ENCODE measurements at places on chromosomes 11 and 22.

- DNase-seq = no peak
These were observed 38.4 kb downstream of the CD44 start for GRCh38 chr11:35177370-35177769.

GRCh38 chr11:105693075-105693759 is 83.3 kb downstream of the GRIA4 start:
- no peak for DNase-seq

DNA sequence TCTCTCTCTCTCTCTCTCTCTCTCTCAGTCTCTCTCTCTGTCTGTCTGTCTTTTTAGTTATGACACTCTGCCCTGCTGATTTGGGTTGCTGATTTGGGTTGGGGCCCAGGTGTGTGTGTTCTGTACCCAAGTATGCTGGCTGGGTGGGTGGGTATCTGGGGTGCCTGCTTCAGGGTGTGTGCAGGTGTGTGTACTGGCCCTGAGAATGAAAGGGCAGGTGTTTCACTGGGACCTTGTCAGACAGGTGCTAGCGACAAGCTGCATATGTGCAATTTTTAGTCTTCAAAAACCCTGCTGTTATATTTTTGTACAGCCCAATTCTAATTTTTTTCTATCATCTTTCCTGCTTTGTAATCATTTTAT is 943 bp downstream of the CSF2RB start:
- no peak for DNase-seq

GRCh38 chr11:57491371-57492061 is 24.0 kb downstream of the SLC43A1 start:
- peak; percentile 14 for DNase-seq

DNA sequence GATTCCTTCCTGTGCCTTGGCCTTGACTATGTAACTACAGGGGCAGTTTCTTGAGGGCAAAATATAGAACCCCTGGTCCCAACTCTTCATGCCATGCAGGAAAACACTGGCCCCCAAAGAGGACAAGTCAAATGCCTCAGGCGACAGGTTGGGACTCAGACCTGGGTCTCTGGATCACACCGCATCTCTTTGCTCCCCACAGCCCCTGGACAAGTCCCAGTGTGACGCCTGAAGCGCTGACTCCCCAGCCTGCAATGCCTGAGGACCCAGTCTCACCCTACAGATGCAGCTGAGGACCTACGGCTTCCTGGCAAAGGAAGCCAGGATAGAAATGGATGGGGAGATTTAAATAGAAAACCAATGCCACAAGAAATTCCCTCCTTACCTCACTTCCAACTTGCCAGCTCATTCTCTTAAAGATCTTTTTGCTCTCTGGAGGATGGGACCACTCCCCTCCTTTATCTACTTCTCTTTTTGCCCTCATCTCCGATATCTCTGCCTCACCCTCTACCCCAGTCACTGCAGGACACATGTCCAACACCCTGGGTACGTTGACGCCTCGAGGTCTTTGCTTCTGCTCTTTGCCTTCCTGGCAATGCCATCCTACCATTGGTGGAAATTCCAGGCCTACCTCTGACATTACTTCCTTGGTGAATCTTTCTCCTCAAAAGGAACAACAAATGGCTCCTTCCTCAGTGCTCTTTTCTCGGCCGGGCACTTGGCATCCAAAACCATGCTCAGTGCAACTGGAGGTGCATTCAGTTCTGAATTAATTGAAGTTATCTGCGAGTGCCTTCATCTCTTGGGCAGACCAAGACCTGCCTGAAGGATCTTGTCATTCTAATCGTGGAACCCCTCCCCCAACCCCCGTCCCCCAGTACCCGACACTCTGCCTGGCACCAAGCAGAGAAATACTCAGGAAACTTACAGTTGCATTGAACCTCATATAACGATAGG is 2.0 kb upstream of the PRDM11 start:
- no peak for DNase-seq

DNA sequence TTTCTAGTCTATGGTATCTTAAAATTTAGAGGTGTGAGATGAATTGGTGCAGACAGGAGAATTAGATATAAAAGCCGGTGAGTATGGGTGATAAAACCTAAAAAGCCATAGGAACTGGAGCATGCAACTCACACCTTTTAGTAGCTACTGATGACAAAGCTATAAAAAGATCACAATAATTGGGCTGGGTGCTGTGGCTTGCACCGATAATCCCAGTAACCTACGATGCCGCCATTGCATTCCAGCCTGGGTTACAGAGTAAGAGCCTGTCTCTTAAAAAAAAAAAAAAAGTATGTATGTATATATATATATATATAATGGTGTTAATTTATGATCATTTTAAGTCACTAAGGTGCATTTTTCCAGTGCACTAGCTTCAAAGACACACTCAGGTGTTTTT is 17.2 kb downstream of the WEE1 start:
- DNase-seq = no peak

All from effector CD8-positive, alpha-beta T cell (primary cell).